ENCODE measurements at places on chromosomes 5 and 9.

DNA sequence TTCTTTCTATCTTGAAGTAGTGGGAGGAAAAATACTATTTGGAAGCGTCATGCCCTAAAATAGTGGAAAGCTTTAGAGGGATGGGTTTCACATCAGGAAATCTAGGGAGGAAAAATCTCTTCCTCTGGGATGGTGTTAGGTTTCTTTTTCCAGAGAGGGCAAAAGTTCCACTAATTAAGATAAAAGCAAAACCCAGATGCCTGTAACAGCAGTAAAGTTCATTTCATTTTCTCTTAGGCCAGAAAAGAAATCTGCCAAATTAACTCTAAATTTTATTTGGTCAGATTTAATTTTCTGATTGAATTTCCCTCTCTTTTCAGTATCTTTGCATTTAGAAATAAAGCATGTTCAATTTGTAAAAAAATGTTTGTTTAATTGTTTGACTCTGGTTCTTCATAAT lies 88.8 kb downstream of the LURAP1L start:
- DNase-seq: no peak

DNA sequence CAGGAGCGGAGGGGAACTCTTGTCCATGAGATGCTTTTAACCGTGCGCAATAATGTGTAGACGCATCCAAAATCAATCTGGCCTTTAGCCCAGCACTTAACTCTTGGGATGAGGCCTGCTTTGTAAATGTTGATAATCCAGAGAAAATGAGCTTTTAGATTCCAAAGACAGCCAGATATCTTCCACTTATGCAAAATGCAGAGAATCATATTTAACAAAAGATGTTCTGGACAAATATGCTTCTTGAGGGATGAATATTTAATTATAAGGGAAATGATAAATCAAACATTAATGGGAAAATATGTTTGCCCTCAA lies 5.6 kb downstream of the S1PR3 start:
- DNase-seq: no peak

GRCh38 chr5:61647672-61648071 lies 315.6 kb downstream of the ZSWIM6 start:
- DNase-seq: no peak

GRCh38 chr9:2418619-2419018 lies 203.0 kb upstream of the VLDLR start:
- DNase-seq: no peak

GRCh38 chr5:171483551-171484135 lies 64.2 kb downstream of the FGF18 start:
- no peak for DNase-seq

- DNase-seq: no peak
Observed at GRCh38 chr9:131858147-131858546, 118.3 kb upstream of the RAPGEF1 start.

DNA sequence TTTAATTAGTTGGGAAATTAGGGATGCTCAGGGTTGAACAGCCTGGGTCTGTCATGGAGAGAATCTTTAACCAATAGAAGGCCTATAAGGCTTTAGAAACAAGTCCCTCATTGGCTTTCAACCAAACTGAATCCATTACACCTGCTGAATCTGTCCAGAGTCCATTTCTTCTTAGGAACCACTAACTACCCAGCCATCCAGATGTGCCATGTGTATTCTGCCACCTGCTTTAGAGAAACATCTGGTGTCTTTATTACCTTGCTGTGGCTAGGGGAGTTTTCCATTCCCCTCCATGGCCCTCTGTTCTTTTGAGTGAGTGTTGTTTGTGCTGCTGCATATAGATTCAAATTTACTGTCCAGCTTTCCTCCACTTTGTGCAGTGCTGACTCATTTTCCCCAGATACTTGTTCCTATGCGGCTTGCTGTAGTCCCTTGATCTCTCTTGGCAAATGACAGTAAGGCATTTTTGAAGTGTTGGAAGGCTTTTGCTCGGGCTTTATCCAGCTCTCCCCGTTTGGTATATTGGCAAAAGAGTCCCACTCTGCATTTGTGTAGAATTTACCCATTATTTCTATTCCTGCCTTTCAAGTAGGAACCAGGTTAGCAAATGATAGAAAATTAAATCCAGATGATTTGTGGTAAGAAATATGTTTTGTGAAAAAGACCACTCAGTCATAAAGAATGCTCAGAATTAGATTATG lies 54.6 kb downstream of the NLN start:
- DNase-seq: no peak

DNA sequence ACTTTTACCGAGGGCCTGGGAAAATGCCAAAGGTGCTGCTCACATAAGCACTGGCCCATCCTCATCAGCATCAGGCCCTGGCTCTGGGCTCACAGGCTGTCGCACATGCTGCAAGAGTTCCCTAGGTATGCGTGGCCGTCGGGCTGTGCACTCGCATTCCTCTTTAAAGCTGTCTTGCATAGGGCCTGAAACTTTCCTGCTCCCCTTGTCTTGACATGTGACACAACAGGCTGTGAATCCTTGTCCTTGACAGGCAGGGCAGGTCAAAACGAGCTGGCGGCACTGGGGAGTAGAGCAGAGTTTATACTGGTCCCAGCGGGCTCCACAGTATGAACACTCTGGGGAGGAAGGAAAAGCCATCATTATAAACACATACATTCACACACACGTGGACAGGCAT lies 30.7 kb downstream of the TSTD2 start:
- DNase-seq: no peak

Data from thymus (tissue), 14 donors.